Activated CD8-positive, alpha-beta memory T cell treated with anti-CD3 and anti-CD28 coated beads for 4 hours (primary cell): ENCODE measurements at places on chromosomes 6 and 20.

- DNase-seq: no peak
These were observed 90.6 kb upstream of the ADGRF1 start for GRCh38 chr6:47132724-47133123.

GRCh38 chr6:90231798-90232197, 64.8 kb downstream of the BACH2 start:
- no peak for DNase-seq

DNA sequence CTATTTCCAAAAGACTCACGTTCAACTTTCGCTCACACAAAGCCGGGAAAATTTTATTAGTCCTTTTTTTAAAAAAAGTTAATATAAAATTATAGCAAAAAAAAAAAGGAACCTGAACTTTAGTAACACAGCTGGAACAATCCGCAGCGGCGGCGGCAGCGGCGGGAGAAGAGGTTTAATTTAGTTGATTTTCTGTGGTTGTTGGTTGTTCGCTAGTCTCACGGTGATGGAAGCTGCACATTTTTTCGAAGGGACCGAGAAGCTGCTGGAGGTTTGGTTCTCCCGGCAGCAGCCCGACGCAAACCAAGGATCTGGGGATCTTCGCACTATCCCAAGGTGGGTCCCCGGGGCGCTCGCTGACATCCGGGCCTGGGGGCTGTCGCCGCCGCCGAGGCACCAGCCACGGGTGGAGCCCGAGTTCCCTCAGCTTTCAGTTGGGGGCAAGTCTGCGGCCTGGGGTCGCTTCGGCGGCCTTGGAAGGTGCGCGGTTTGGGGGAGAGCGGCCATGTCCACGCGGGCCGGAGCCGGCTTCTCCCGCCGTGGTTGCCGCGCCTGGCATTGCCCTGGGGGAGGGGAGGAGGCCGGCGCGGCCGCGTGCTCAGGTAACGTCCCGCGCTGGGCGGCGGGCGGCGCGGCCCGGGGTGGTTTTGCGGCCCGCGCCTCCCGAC, 429 bp downstream of the AMD1 start:
- DNase-seq: peak; percentile 12

GRCh38 chr20:38658879-38659596, 57.4 kb downstream of the ARHGAP40 start:
- DNase-seq: no peak

- DNase-seq: no peak
These were observed 14.2 kb downstream of the STMND1 start for GRCh38 chr6:17116117-17116440.

DNA sequence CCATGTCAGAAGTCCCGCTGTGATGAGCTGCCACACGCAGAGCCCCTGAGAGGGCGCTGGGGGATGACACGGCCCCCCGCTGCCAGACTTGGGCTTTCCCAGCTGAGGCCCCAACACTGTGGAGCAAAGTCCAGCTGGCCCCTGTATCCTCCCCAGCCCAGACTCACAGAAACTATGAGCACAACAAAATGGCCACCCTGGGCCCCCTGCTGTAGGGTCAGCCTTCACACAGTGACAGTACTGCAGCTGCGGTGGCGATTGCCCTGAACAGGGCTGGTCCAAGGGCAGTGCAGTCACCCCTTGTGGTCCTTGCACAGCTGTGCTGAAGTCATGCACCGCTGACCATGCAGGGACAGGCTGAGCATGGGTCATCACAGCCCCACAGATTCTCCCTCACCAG, 78.2 kb upstream of the CST7 start:
- DNase-seq: no peak

DNA sequence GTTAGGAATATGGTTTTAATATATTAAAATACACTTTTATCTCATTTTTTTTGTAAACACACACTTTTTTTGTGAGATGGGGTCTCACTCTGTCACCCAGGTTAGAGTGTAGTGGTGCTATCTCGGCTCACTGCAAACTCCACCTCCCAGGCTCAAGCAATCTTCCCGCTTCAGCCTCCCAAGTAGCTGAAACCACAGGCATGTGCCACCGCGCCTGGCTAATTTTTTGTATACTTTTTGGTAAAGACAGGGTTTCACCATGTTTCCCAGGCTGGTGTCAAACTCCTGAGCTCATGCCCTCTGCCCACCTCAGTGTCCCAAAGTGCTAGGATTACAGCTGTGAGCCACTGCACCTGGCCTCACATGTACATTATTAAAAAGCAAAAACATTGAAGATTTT, 10.8 kb downstream of the IPCEF1 start:
- DNase-seq: no peak

- no peak for DNase-seq
These were observed 72.0 kb downstream of the REV3L start for GRCh38 chr6:111411046-111411445.

GRCh38 chr20:10802236-10802635, 128.4 kb upstream of the JAG1 start:
- DNase-seq: no peak

DNA sequence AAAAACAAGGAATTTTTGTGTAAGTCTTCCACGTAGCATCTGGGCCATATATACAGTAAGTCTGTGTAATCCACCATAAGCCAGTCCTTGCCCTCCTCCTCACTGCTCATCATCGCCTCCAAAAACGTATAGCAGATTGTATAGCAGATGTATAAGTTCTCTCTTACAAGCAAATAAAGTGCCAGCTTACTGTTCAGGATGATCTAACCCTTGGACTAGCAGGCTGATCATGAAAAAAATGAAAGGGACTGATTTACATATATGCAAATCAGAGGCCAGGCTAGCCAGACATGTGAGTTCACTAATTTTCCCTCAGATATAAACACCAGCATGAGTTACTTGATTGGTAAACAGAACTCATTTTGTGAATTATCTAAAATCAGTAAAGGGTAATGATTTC, 171.5 kb downstream of the LY86 start:
- no peak for DNase-seq

DNA sequence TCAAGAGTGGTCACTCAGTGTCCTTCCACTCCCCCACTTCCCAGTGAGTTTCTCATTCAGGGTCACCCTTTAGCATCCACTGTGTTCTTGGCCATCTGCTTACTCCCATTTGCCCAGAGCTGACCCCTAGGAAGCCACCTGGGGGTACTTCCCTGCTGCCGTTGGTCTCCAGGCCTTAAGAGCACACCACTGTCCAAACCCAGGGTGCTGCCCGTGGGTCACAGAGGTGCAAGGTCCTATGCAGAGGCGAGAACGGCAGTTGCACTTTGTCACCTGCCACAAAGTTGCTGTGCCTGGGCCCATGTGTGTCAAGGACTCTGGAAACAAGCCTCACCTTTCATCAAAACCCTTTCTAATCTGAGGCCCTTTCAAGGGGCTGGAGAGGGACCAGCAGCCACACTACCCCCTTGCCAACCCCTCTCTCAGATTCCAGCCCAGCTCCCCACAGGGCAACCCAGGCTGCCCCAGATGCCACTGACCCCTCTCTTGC, 191.1 kb downstream of the ZMYND8 start:
- DNase-seq: no peak

GRCh38 chr6:23989885-23990533, 136.0 kb upstream of the NRSN1 start:
- DNase-seq: no peak

DNA sequence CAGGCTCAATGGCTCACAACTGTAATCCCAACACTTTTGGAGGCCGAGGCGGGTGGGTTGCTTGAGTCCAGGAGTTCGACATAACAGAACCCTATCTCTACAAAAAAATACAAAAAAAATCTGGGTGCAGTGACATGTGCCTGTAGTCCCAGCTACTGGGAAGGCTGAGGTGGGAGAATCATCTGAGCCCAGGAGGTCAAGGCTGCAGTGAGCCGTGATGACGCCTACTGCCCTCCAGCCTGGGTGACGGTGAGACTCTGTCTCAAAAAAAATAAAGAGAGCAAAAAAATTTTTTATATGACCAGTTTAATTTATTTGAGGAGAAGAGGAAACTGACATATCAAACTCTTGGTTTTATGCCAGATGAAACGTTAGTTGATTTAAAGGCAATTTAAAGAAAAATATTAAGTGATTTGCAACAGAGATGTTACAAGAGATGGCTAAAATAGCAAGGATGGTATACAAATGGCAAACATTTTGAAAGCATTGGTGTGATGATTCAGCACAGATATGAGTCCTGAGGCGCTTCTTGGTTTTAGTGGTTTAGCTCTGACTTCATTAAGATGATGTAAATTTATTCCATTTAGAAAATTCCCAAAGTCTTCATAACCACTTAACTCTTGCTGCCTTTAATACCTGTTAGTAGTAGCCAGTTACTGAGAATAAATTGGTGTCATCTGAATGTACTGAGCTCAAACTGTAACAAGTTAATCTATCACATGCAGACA, 17.7 kb downstream of the GTF2H5 start:
- no peak for DNase-seq

GRCh38 chr6:128848212-128848935, 34.6 kb upstream of the LAMA2 start:
- no peak for DNase-seq

DNA sequence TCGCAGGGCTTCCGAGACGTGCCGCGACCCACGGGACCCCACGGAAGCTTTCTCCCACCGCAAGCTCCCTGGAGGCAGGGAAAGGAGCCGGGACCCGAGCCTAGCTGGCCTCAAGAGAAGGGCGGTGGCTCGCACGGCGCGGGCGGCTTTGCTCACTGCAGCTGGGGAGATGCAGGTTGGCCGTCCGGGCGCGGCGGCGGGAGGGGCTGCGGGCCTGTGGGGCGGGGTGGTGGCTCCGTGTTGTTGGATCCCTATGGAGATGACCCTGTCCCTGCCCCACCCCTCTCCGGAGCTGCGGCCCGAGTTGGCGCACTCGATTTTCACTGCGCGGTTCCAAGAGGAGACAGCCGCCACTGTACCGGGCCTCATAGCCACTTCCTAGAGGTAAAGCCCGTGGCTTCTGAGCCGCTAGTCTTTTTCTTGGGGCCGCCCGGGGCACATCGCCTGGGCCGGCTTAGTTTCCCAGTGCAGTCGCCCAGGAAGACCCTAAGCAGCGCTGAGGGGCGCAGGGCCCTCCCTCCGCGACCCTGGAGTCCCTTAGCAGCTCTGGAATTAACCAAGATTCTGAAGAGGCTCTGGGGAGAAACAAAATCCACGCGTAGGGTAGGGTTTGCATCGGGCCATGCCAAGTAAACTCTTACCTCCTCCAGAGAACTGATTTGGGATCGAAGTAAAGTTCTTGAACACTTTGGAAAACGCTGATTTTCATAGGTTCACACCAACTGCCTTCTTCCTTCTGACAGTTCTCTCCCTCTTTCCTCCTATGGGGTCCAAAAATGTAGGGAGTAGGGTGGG, at the start of gene ECT2L:
ECT2L (plus strand) TSS at position 279 of the 795 bp plus-strand sequence. CDS start 17,188 bp downstream, outside the sequence.
- DNase-seq: no peak

DNA sequence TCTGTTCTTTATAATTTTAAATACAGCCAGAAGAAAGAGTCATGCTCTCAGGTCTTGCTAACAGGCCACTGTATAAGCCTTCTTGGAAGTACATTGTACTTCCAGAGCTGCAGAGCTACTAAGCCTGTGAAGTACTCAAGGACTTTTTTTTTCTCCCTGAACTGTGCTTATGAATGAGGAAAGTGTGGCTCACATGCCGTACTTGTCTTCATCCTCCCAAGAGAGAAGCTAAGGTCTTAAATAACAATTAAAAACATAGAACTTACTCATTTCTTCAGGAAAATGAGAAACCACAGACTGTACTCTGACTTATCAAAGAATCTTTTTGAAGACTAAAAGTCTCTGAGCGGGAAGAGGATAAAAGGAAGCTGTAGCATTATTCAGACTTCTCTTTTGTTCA, 218.3 kb downstream of the HTR1B start:
- no peak for DNase-seq

- DNase-seq: no peak
These were observed 101.8 kb downstream of the TNFAIP3 start for GRCh38 chr6:137968901-137969300.

DNA sequence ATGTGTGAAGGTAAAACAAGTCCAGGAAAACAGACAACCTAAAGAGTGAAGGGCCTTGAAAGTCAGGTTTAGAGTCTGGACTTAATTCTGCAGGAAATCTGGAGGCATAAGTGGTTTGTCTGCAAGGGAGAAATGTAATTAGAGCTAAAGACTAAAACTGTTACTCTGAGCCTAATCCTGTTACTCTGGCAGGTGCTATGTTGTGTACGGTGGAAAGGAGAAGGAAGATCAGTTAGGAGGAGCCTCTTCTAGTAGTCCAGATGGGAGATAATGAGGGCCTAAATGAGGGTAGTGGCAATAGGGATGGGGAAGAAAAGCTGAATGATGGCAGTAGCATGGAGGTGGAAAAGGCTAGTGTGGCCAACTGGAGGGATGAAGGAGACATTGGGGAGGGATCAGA, 118.5 kb downstream of the PDSS2 start:
- no peak for DNase-seq

GRCh38 chr6:162856885-162857284, 129.1 kb downstream of the PACRG start:
- DNase-seq: no peak

GRCh38 chr6:95142661-95143335, 434.5 kb upstream of the MANEA start:
- DNase-seq: no peak

DNA sequence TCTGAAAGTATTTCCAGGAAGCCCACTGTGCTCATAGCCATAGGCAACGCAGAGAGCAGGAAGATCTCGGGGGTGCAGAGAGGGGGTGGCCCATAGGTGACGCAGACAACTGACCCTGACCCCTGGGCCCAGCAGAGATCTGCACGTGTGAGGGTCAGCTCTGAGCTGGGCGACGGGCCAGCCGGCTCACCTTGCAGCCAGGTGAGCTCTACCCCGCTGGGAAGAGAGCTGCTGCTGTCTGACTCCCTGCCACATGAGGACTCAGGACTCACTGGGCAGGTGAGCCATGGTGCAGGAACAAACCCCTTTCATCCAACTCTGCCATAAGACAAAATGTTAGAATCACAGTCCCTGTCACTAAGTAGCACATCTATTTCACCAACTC, 19.6 kb downstream of the ZBTB46 start:
- DNase-seq: no peak

GRCh38 chr6:135176464-135176863, 4.6 kb upstream of the MYB start:
- DNase-seq: no peak

DNA sequence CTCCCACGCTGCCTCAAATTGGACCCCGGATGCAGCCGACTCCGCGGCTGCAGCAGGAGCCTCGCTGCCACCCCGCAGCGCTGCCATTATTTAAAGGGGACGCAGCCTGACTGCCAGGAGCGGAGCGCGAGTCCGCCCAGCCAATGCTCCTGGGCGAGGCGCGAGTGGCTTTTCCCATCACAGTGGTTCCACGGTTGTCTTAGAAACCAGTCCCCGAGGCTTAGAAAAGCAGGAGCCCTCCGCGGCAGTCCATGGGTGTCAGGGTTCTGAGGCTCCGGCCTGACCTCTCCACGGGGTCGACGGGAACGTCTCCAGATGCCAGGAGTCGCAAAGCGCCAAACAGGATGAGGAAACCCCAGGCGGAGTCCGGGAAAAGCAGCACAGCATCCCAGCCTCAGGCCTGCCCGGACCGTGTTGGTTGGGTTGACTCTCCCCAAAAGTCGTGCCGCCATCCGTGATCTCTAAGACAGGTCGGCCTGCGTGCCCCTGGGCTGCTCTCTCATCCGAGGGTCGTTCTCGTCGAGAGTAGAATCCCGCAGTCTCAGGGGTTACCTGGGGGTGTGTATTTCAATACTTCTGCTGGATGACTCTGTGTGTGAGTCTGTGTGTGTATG, 975.8 kb upstream of the DEFB115 start:
- DNase-seq: no peak

- no peak for DNase-seq
These were observed 1.3 kb downstream of the CCN5 start for GRCh38 chr20:44716309-44717106.

- no peak for DNase-seq
These were observed 128.2 kb downstream of the FRK start for GRCh38 chr6:115932481-115932880.
